PC-3 (cell line): ENCODE measurements at places on chromosomes 5 and 9. TPM values are rescaled to one million over a fixed set of nuclear protein-coding genes. Genes with fewer than 3 reads are reported as not detected.
A peak's percentile ranks its signal among the peaks of the same experiment; 100 is the strongest.

DNA sequence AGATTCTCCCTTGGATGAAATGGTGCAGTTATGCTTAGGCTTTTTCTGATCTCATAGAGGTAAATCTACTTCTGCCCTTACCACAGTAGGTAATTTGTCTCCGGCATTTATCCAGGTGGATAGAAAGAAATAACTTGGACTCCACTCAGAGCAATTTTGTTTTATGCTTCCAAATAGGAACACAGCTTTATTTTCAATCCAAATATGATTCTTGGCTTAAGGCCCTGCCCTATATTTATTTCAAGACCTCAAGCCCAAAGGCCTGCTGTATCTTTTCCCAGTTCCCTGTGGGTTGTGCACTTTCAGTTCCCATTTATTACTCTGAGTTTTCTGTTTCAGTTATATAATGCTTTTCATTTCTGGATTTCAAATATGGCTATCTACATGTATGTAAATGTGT lies 274.2 kb upstream of the SMC2 start:
- no peaks in the 10 kb centered on the region for H3K27me3 ChIP-seq
- no peaks in the 10 kb centered on the region for H3K4me1 ChIP-seq
- DNase-seq = no peak
- H3K36me3 ChIP-seq = no peaks in the 10 kb centered on the region
- no peak overlapping the region for H3K27ac ChIP-seq
- no peak overlapping the region for H3K4me3 ChIP-seq

DNA sequence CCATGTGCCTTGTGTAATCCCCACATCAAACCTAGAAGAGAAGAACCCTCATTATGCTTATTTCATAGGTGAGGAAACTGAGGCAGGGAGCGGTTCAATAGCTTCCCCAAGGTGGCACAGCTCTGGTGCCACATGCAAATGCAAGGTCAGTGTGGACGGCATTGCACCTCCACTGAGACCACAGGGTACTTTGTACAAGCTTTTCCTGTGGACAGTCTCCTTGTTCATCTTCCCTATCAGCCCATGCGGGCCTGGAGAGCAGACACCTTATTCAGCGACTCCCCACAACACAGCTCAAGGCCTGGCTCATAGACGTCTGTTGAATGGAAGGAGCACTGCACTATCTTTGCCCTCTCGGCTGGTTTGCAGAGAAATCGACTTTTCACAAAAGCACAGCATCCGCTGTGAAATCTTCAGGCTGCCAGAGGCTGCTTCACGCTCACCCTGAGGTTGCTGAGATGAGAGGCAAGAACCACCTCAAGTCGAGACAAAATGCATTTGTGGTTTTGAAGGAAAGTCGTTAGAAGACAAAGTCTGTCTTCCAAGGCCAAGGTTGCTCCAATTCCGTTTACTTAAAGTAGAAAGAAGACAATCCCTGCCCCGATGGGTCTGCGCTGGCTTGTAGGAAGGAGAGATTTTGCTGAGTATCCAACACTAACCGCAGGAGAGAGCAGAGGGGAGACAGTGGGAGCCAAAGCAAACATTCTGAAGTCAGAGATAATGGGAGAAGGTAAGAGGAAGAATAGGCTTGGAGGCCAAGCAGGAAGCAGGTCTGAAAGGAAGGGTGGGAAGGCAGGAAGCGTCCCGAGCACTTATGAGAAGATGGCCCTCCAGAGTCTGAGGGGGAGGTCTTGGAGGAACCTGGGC lies 34.2 kb upstream of the STRBP start:
- no peak overlapping the region for H3K27ac ChIP-seq
- no peak overlapping the region for H3K4me3 ChIP-seq
- H3K36me3 ChIP-seq = no peaks in the 10 kb centered on the region

DNA sequence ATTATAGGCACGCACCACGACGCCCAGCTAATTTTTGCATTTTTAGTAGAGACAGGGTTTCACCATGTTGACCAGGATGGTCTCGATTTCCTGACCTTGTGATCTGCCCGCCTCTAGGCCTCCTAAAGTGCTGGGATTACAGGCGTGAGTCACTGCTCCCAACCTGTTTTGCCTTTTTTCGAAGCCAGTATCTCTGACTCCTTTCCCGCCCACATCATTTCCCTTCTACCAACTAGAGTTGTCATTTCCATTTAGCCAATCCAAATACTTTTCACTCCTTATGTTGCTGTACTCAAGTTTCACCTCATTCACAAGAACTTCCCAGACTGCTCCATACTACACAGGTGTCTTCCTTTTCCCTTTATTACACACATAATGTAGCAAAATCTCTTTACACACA lies 502.6 kb upstream of the CDH6 start:
- H3K36me3 ChIP-seq = no peaks in the 10 kb centered on the region
- H3K4me3 ChIP-seq = no peak overlapping the region
- H3K27me3 ChIP-seq = 0 out of 2 replicates have a peak, but pooled peaks cover 3% of the 10 kb centered on the region
- H3K27ac ChIP-seq = no peak overlapping the region

GRCh38 chr5:123819833-123820232 lies 307.9 kb downstream of the CSNK1G3 start:
- no peak overlapping the region for H3K4me3 ChIP-seq
- DNase-seq = peak; percentile 78
- peak overlapping the region; percentile 91 for H3K27ac ChIP-seq
- H3K27me3 ChIP-seq = no peaks in the 10 kb centered on the region

DNA sequence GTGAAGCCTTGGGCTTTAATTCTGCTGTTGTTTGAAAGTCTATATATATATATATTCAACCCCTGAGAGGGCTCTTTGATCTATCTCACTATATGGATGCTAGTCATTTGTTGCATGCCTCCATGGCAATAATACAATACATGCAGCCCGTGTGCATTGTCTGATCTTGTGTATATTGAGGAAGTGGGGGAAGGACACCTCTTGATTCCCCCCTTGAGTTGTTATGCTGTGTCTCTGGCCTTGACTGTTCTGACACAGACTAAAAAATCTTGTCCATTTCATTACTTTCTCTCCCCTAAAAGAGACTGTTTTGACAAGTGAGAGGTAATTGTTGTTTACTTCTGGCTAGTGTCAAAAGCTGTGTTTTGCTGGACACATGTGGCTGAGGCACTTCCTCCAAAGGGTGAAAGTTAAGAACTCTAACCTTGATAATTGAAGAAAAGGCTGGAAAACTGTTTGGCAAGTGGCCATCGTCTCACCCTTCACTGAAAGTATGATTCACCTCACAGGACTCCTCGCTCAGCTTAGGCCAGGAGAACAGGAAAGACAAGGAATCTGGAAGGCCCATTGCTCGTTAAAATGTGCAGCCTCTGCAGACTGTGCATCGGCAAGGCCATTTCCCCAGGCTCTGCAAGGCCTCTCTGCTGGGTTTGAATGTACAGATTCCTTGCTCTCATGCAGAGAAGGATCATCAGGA lies 304.0 kb downstream of the PRELID2 start:
- H3K36me3 ChIP-seq = no peaks in the 10 kb centered on the region
- H3K4me3 ChIP-seq = no peak overlapping the region
- no peaks in the 10 kb centered on the region for H3K27me3 ChIP-seq
- H3K4me1 ChIP-seq = peaks cover 19% of the 10 kb centered on the region
- H3K27ac ChIP-seq = peak overlapping the region; percentile 44

GRCh38 chr9:132541870-132542830 lies 40.3 kb upstream of the BARHL1 start:
- no peak overlapping the region for H3K27ac ChIP-seq
- no peak for DNase-seq
- H3K4me3 ChIP-seq = no peak overlapping the region
- H3K36me3 ChIP-seq = no peaks in the 10 kb centered on the region
- H3K4me1 ChIP-seq = no peaks in the 10 kb centered on the region

Gene ZBTB26
- total RNA-seq = 1.5 and 1.6 TPM in 2 replicates

Gene ST8SIA4
- total RNA-seq = 0.63 and 0.91 TPM in 2 replicates

Gene PCDHA12
- total RNA-seq = 7.0 and 8.2 TPM in 2 replicates

Gene UBTD2
- 22.6 and 23.8 TPM in 2 replicates for total RNA-seq
